Neural progenitor cell (in vitro differentiated cells): ENCODE measurements at places on chromosomes 2 and 18. TPM values are rescaled to one million over a fixed set of nuclear protein-coding genes. Genes with fewer than 3 reads are reported as not detected.

DNA sequence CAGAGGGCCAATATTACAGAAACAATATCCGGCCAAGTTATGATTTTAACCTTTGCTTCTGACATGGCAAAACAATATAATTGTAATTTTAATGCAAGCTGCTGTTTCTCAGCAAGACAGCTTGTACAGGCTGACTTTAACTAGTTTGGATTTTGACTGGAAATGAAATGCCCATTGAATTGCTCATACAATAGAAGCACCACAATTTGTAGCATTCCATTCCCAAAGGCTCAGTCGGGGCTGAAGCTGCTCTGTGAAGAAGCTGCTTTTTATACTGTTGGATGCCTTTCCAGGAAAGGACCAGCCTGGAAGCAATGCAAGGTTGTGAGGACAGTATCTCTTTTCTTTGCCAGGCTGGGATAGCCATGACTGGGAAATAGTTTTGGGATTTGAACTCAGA, 677.0 kb upstream of the FANCL start:
- DNase-seq: peak; percentile 70

DNA sequence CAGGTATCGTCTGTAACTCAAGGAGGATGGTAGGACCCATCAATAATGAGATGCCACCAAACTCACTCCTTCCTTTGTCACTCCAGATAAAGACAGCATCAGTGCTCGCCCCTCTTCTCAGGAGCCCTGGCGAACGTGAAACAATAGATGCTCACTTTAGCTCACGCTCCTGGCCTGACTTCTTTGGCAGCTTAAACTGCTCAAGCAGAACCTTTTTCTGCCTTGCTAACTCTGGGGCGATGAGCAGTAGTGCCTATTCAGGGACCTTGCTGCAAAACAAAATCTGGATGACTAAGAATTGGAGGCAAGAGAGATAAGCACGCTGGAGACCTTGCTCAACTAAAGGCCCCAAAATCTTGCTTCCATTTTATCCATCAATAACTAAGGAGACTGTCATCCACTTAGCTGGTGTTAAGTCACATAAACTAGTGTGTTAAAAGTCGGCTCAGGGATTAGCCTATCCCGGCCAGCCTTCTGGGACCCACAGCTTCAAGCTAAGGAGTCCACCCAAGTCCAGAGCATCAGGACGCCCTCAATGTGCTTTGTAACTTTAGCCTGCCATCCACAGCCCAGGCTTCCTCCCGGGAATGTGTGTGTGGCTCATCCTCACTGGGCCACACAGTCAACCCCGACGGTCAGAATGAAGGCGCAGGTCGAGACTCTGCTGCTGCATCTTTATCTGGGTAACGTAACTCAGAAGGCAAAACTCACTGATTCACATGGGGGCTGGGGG, 38.9 kb downstream of the ZNF516 start:
- peak; percentile 71 for DNase-seq

MAP3K19 gene
- not detected in 2 replicates for total RNA-seq

GRCh38 chr2:12205086-12205485, 458.7 kb downstream of the LPIN1 start:
- DNase-seq: no peak

GRCh38 chr2:8543383-8544170, 138.3 kb upstream of the ID2 start:
- DNase-seq: no peak

GRCh38 chr18:26002375-26002910, 88.0 kb downstream of the SS18 start:
- DNase-seq: no peak

C2orf68 gene
- total RNA-seq: 31.1 and 47.6 TPM in 2 replicates

GRCh38 chr2:165804719-165805118, 10.7 kb upstream of the GALNT3 start:
- DNase-seq: no peak

ABCA12 gene
- 0.17 TPM in 1 of 2 replicates, not detected in the other for total RNA-seq

DNA sequence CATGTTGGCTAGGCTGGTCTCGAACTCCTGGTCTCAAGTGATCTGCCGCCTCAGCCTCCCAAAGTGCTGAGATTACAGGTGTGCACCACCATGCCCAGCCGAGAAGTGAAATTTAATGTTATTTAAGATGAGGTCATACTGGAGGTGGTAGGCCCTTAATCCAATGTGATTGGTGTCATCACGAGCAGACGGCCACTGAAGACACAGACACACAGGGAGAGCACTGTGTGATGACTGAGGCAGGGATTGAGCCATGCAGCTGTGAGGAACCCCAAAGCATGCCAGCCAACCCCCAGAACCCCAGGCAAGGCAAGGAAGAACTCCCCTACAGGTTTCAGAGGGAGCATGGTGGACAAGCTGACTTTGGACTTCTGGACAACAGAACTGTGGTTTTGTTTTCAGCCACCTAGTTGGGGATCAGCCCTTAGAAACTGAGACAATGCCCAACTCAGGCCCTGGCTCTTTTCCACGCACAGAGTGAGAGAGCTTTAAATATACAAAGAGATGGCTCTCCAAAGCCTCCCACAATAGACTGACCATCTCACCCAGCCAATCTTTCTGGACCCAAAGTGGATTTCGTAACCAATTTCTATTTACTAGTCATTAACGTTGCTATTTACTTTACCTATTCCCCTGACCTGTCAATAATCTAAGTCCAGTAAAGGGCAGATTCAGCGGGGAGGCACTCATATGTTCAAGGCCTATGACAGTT, 34.2 kb downstream of the TBC1D8 start:
- DNase-seq: no peak

GRCh38 chr18:9946831-9947230, 33.0 kb downstream of the VAPA start:
- DNase-seq: no peak

ASIC4 gene
- total RNA-seq: 0.26 and 2.4 TPM in 2 replicates

TCF23 gene
- 0.03 TPM in 1 of 2 replicates, not detected in the other for total RNA-seq

GALR1 gene
- not detected in 2 replicates for total RNA-seq

NTSR2 gene
- total RNA-seq: not detected in 2 replicates

PLA2R1 gene
- total RNA-seq: 0.45 and 0.90 TPM in 2 replicates

SPC25 gene
- 38.9 and 60.0 TPM in 2 replicates for total RNA-seq

G6PC2 gene
- not detected in 2 replicates for total RNA-seq

GRCh38 chr2:127647242-127648190, 1.6 kb downstream of the GPR17 start:
- no peak for DNase-seq

AP1S3 gene
- 4.9 and 5.1 TPM in 2 replicates for total RNA-seq

DNA sequence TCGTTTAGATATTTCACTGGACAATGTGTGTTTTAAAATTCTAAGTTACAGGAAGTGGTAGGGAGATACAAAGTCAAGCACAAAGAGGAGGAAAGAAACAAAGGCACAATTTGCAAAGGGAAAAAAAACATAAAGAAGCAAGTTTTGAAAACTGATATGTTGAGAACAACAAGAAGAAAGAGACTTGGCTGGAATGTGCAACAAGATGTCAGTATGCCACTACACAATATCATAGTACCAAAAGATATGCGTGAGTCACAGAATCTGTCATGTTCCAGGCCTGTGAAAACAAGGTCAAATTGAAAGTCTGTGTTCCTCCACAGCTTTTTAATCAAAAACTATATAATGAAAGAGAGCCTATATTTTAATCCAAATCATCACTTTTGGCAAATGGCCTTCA, 12.0 kb downstream of the EXOC6B start:
- no peak for DNase-seq

DNA sequence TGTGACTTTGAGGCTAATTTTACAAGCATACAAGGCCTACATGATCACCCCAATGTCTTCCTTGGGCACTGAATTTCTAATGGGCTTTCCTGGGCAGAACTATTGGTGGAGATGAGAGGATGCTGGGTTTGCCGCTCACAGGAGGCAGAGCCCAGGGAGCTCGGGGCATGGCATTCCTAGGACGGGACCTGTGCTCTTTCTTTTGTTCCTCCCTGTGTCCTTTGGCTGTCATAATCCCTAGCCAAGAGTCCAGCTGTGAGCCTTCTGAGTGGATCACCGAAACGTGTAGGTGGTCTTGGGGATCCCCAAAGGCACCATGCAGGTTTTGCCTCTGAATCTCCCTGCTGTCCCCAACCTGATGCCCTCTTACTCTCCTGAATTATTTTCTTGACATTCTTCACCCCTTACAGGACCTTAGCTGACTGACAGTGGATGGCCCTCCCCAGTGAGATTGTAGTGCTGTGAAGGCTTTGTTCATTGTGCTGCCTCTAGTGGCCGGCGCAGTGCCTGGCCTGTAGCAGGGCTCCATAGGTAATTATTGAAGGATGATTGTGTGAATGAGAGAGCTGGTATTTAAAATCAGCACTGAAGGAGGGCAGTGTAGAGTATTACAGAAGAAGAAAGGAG, 221.9 kb downstream of the ZNF407 start:
- DNase-seq: peak; percentile 88

MSTN gene
- 0.54 TPM in 1 of 2 replicates, not detected in the other for total RNA-seq

GRCh38 chr2:233811732-233812131, 33.6 kb downstream of the MROH2A start:
- no peak for DNase-seq

DNA sequence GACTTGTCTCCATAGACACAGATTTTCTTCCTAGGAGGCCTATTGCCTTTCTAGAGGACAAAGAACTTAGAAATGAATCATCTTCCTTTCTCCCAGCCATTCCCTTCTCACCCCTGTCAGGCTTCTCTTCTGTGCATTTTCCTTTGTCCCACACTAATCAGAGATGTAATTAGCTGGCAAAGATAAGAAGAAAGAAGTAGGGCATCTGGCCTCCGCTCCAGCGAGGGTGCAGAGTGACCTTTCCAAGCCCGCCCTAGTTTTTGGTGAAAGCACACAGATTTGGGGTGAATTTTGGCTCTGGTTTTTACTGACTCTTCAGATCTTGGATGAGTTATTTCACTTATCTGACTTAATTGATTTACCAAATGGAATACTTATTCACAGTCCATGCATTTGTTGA, 626.5 kb downstream of the ZEB2 start:
- DNase-seq: peak; percentile 21
